NCI-H460 (cell line): ENCODE measurements at places on chromosomes 13 and 19. TPM values are rescaled to one million over a fixed set of nuclear protein-coding genes. Genes with fewer than 3 reads are reported as not detected.
A peak's percentile ranks its signal among the peaks of the same experiment; 100 is the strongest.

The SPIB gene
- not detected in 2 replicates for total RNA-seq

The PGPEP1 gene
- 3.5 and 4.0 TPM in 2 replicates for total RNA-seq

The CAMSAP3 gene
- 0.35 and 0.89 TPM in 2 replicates for total RNA-seq

The IL12RB1 gene
- total RNA-seq = not detected in 2 replicates

The NKG7 gene
- total RNA-seq = not detected in 2 replicates

GRCh38 chr19:7829166-7829520 is 875 bp upstream of the EVI5L start:
- no peak for DNase-seq

- peak; percentile 68 for DNase-seq
These were observed 28.5 kb upstream of the NPAS1 start for GRCh38 chr19:46990991-46991676.

The ESD gene
- 128 and 138 TPM in 2 replicates for total RNA-seq

- no peak for DNase-seq
These were observed 11.4 kb downstream of the NDFIP2 start for GRCh38 chr13:79492313-79492798.

DNA sequence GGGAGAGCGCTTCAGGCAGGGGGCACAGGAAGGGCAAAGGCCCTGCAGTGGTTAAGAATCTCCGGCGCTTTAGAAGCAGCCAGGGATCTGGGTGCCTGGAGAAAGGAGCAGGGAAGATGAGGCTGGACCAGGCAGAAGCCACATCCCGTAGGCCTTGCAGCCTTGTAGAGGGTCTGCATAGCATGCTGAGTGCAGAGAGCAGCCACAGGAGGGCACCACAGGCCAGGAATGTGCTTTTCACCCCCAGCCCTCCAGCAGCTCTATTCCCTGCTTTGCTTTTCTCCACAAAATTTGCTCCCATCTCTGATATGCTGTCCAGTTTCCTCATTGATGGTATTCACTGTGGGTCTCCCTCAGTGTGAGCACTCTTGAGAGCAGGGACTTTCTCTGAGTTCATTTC is 5.7 kb downstream of the WDR62 start:
- no peak for DNase-seq

- DNase-seq = no peak
These were observed 77.1 kb downstream of the FNDC3A start for GRCh38 chr13:49052813-49053212.

DNA sequence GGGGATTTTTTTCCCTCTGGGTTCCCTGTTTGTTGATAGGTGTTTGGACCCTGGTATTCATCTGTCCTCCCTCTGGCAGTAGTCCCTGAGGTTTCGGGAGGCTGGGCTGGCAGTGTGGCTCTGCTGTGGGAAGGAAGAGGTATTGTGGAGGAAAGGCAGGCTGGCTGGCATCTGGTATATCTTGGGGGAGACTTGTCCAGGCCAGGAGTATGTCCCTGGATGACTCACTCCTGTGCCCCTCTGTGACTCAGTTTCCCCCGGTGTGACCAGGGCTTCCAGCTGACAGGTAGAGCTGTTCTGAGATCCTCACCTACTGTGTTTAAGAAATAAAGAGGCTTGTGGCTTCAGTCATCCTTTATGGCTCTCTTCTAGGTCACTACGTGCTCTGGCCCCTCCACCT is 14.2 kb upstream of the ZNF492 start:
- no peak for DNase-seq

The FXYD1 gene
- not detected in 2 replicates for total RNA-seq

The SYNE4 gene
- total RNA-seq = 0.22 and 0.26 TPM in 2 replicates

DNA sequence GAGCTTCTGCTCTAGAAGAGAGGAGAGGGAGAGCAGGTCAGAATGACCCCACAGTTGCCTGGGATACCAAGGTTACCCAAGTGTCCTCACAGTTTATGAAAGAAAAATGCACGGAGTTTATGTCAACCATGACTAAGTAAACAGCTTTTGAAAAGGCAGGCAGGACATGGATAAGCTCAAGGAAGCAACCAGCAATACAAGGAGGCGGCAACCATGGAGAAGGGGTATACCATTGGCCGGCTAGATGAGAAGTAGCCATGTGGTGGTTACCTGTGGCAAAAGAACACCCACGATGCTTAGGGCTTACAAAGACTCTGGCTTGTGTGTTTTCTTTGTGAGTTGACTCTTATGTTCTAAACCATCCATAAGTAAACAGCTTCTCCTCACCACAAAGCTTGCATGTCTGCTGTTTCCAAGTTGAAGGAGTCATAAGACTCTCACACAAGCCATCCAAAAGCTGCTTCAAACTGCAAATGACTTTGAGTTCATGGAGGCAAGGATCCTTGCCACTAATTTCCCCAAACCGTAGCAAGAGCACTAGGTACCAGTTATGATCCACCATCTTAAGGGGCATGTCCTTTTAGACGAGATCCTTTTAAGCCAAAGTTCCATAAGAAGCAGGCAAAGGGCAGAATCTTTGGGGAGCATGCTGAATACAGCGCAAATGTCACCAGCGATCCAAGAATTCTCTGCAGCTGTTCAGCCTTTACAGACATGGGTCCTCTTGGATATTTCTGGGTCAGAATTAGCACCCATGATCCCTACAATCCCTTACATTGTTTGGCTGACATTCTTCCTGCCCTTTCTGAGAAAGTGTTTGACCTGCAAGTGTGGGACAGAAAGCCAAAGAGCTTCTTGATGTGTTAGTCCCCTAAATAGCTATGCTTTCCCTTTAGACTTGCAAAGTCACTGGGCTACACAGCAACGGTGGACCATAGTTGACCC is 74.8 kb upstream of the IPO5 start:
- DNase-seq = no peak

DNA sequence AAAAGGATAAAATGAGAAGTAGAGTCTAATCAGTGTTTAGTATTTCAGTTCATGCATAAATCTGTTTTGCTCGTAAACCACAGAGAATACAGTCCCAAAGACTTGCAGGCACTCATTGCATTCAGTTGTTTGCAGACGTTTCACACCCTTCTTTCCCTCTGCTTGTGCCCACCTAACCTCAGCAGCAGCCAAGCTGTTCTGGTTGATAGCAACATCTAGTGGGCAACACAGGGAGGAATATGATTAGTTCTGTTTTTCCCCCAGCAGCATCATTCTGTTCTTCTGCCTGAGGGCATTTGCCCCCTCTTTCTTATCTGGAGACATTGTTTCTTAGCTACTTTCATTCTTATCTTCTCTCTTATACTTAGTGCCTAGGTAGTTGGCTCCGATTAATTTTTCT is 135.6 kb downstream of the PAN3 start:
- no peak for DNase-seq

GRCh38 chr13:52067237-52067636 is 42.7 kb downstream of the UTP14C start:
- DNase-seq = no peak

- DNase-seq = no peak
These were observed 26.8 kb upstream of the CXCL17 start for GRCh38 chr19:42469311-42470235.

- no peak for DNase-seq
These were observed 135.5 kb upstream of the RNF113B start for GRCh38 chr13:98312606-98313005.

DNA sequence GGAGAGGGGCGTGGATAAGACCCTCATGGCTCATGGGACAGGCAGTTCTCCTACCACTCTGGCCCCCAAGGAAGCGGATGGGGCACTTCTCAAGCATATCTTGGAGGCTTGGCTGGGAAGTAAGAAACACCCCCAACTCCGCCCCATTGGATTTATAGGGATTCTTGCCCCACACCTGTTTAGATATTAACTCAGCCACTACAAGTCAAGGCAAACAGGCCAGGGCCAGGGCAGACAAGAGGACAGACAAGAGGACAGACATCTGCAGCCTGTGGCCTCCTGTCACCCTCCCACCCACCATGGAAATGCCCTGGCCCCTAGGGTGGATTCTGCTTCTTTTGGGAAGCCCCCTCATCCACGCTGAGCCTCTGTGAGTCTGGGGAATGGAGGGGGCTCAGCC is 24.1 kb downstream of the RDH8 start:
- DNase-seq = no peak

The ZNF780B gene
- 3.9 and 7.5 TPM in 2 replicates for total RNA-seq

The USHBP1 gene
- total RNA-seq = not detected in 2 replicates

DNA sequence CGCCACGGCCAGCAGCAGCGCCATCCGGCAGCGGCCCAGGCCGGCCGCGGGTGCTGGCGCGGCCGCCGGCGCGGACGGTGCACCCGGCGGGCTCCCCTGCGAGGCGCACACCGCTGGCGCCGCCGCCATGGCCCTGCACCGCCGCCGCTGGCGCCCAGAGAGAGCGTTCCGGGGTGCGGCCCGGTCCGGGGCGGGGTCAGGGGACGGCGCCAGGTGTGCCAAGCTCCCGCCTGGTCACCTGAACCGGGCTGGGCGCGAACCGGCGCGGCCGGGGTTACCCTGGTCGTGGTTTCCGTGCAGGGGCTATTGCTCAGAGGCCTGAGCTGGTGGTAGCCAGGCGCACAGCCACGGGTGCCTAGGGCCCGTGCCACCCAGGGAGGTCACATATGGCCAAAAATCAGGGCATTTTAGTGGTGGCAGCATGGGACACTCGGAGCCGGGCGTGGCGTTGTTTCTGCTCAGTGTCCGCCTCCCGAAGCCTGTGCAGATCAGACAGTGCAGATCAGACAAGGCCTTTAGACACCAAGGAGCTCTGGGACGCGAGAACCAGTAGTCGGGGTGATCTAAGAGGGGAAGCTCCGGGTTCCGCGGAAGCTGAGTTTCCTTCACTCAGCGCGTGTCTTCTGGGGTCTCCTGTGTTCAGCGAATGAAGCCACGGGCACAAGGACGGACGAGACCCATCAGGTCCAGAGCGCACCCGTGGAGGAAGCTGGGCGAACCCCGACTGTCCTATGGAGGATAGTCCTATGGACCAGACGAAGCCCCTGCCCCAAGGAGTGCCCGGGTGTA is at the start of gene TMEM238:
TMEM238 (minus strand) TSS at position 162 of the 789 bp plus-strand sequence; CDS start at position 129, 33 bp downstream.
- no peak for DNase-seq

DNA sequence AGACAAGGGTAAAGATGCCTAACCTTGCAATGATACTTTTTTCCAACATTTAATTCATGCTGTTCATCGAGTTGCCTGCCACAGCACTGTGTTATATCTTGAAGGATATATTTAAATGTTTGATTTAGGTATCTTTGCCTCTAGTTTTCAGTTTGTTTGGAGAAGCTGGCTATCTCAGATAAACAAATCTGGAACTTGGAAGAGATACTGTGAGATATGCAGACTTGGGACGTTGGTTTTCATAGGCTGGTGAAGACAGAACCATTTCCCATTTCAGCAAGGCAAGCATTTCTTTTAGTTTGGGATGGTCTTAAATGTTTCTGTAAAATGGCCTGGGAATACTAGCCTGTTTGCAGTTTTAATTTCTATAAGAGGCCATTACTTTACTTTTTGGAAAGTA is 3.3 kb downstream of the RNASEH2B start:
- DNase-seq = no peak

GRCh38 chr13:29386246-29386645 is 209.2 kb downstream of the SLC7A1 start:
- DNase-seq = no peak

The NDUFS7 gene
- total RNA-seq = 52.3 and 78.2 TPM in 2 replicates

DNA sequence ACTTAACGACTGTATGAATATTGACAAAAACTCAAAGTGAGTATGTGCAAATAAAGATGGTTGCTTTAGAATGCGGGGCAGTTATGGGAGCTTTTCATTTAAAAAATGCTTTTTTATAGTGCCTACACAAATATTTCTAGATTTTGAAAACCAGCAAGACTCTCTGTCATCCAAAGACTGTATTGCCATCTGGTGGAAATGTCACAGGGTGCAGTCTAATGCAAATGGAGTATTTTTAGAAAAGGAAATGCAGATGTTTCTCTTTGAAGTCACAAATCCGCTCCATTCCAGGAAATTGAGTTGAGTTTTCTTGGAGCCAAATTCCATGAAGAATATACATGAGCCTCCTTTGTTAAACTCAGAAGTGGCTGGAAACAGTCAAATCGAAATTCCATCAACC is 2.3 kb upstream of the C1QTNF9B start:
- no peak for DNase-seq

DNA sequence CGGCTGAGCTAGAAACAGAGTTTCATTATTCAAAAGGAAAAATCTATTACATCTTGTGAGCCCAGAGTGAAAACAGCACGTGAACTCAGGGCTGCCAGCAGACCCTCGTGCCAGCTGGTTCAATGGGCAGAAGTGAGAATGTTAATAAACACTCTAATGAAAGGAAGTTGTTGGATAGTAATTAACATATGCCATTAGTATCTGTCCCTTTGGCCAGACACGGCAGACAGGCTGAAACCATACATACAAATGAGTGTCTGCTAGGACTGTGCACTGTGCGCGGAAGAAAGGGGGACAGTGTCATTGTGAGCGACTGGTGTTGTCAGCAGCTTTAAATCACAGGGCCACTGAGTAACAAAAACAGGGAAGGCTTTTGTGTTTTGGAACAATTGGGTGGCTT is 121.9 kb upstream of the TSC22D1 start:
- no peak for DNase-seq

The RPL18A gene
- 1,987 and 2,181 TPM in 2 replicates for total RNA-seq

- DNase-seq = no peak
These were observed 235.5 kb downstream of the GPC6 start for GRCh38 chr13:93462151-93462550.

GRCh38 chr19:33461256-33462111 is 60.1 kb downstream of the PEPD start:
- no peak for DNase-seq

- no peak for DNase-seq
These were observed 52.8 kb downstream of the THSD1 start for GRCh38 chr13:52353193-52353592.

- no peak for DNase-seq
These were observed 1055.6 kb downstream of the PCDH17 start for GRCh38 chr13:58687148-58687547.

DNA sequence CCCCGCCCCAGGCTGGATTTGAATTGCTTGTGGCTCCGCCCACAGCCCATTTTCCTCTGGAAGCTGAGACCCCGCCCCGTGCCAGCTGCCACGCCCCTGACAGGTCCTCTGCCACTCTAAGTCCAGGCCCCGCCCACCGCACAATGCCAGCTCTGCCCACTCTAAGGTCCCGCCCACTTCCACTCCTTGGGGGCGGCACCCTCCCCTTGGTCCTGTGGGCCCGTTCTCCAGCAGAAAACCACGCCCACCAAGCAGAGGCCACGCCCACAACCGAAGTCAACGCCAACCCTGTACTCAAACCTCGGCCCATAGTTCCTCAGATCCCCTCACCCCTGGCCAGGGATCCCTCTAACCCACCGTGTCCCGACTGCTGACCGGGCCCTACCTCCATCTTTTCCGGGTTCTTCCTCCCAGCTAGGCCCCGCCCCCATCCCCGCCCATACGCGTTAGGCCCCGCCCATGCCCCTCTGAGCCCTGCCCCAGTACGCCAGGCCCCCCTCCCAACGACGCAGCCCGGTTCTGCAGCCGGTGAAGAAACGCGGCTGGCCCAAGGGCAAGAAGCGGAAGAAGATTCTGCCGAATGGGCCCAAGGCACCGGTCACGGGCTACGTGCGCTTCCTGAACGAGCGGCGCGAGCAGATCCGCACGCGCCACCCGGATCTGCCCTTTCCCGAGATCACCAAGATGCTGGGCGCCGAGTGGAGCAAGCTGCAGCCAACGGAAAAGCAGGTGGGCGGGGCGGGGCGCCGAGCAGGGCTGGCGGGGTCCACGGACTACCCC is 1.3 kb downstream of the HMG20B start:
- peak; percentile 94 for DNase-seq
